NCI-H226 (cell line): ENCODE measurements at places on chromosomes 12 and 14.

DNA sequence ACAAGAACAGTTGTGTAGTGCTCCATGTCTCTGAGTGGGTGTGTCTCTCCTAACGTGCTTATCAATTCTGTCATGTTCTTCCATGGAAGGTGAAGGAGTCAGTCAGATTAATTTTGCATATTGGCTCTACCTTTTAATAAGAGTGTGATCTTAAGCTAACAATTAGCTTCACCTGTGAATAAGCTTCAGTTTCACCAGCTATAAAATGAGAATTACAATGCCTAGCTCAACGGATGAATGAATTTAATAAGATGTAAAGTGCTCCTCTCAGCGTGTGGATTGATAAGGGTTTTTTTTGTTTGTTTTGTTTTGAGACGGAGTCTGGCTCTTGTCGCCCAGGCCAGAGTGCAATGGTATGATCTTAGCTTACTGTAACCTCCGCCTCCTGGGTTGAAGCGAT lies 32.7 kb downstream of the CCDC175 start:
- no peak for DNase-seq

DNA sequence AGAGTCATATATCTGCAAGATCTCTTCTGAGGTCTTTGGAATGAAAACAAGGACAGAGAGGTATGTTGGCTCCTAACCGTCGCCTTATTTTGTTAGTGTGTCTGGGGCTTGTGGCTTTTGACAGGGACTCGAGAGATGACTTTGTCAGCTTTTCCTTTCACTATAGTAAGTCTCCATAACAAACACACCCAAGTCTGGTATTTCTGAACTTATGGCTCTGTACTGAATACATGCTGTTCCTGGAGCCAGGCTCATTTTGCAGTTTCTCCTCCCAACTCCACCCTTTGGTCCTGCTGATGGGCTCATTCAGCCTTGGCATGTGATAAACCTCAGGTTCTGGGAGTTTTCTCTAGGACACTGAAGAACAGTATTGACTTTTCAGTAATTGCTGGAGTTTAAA lies 27.7 kb upstream of the TMED10 start:
- no peak for DNase-seq

- no peak for DNase-seq
Measured at GRCh38 chr12:106584104-106585064, 1.6 kb downstream of the RFX4 start.

- DNase-seq: peak; percentile 49
Measured at GRCh38 chr14:53955671-53956426, 776 bp downstream of the BMP4 start.

DNA sequence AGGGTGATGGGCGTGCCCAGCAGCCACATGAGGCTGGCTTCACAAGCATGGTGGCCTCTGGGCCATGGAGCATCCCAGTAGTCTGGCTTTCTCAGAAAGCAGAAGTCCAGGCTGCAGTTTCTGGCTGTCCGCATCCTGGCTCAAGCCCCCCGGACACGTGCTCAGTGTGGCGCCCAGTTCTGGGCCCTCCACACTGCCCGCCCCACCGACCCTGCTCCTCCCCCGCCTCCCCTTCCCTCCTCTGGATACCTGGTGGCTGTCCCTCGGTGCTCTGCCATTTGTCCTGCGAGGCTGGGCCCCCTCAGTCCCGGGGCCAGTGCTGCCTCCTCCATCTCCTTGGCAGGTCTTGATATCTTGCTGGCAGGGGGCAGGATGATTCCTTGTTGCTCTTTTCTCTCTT lies 31.6 kb downstream of the LRCOL1 start:
- no peak for DNase-seq

DNA sequence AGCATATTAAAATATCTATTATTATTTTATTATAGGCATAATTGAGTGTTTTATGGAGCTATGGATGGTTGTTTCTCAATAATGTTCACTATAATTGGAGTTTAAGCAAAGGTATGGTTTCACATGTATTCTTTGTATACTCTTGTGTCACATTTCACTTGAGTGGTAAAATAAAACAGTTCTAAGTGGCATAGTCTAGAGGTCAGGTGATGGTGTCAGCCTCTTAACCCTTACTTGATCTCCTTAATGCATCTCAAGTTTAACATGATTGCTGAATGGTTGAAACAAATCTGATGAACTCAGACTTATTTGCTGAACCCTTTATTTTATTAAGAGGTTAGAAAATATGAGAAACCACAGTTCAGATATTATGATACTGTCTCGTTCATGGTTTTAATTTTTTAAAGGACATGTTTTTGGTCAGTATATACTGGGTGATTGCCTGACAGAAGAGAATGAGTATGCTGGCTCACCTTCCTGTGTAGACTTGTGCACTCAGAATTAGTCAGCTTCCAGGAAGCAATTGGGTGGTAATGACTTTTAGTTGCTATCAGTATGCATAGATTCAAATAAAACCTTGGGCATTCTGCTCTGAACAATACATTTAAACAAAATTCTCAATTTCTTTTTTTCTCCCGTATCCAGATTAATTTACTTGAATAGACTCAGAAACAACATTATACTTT lies 464.6 kb downstream of the PCNX1 start:
- DNase-seq: peak; percentile 59

DNA sequence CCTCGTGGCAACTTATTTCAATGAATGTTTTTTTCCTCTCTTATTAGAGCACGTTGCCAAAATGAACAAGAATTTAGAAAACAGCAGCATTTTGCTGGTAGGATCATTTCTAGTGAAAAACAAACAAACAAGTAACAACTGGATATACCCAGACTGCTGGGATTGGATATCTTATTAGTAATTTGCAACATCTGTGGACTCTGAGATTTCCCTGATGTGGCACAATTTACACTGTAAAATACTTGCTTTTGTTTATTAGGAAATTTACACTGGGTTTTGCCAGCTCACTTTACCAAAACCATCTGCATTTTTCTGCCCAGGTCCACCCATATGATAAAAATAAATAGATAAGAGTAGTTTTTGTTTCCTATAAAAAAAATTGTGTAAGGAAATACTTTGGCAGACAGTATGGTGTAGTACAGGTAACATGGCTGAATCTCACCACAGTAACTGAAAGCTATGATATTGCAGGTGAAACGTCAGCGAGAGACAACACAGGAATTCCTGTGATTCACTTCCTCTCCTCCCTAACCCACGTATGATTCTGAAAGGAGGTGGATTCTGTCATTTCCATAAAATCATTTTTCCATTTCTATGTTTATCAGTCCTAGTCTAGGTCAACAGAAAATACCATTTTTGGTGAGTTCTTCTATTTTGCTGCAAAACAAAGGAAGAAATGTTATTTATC lies 176.2 kb upstream of the NOVA1 start:
- peak; percentile 76 for DNase-seq

DNA sequence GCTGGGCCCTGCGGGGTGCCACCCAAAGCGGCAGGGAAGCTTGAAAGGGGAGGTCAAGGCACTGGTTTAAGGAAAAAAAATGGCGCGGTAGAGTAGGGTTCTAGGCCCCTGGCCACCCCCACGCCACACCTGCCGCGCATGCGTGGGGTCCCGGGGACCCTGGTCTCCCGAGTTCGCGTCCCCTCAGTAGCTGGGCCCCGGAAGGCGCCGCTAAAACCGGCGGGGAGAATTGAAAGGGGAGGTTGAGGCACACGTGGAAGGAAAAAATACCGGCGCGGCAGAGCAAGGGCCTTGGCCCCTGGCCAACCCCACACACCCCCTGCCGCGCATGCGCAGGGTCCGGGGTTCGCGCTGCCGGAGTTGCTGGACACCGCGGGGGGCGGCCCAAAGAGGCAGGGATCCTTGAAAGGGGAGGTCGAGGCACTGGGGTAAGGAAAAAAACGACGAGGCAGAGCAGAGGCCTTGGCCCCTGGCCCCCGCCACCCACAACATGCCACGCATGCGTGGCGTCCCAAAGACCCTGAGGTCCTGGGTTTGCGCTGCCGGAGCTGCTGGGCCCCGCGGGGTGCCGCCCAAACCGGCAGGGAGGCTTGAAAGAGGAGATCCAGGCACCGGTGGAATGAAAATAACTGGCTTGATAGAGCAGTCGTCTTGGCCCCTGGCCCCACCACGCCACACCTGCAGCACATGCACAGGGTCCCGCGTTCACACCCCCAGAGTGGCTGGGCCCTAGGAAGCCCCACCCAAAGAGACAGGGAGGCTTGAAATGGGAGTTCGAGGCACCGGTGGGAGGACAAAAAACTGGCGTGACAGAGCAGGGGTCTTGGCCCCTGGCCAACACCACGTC lies 314.5 kb downstream of the ALG10 start:
- no peak for DNase-seq

DNA sequence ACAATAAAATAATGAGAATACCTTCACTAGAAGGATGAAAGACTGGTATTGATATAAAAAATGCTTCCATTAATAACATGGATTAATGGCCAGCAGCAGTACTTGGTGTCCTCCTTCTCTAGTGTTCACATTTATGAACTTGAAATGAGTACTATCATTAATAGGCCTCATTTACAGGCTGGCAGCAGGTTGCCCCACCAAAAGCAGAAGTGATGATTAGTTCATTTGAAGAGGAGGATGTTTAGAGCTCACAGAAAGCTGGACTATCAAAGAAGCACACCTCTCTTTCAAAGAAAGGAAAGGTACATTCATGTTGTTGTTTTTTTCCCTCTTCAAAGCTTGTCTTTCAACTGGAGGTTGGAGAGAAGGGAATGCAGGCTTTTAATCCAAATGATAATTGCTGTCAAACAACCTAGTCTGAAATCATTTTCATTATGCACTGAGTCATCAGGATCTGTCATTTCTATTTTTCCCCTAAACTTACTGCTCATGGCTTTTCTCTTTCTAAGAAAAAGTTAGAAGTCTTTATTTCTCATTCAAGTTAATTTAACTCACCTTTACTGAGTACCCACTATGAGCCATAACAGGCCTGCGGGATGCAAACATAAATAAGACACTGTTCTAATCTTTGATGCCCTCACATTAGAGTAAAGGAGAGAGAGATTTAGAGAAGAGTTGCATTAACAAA lies 157.9 kb upstream of the GRIP1 start:
- DNase-seq: no peak

DNA sequence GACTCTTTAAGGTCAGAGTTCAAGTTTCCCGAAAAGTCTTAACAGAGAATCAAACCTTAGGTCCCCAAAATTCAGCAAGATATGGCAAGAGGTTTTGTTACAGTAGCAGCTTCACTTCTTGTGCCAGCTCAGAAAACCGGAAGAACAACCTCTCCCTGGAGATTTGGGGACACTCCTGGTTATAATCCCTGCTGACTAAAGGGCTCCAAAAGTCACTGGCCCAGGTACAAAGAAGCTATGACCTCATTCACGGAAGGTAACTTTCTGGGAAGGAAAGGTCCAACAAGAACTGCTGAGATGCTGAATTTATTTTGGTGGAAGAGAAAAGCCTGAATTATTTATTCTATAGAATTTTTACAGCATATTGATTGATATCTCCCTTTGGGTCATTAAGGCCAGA lies 55.6 kb upstream of the DIO2 start:
- DNase-seq: no peak

DNA sequence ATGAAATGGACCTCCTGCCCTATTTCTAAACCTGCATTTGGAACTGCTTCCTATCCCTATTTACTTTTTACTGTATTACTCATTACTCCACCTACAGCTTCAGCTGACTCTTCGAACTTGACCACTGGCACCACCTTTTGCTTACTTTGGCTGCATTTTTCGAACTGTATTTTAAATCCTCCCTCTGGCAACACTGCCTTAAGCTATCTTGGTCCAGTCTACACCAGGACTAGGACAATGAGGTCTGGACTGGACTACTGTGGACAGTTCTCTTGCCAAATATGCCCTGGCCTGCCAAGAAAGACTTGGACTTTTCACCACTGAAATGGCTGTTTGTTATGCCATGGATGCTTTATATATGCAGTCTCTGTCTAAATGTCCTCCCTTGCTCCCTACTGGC lies 328.1 kb downstream of the BTG1 start:
- no peak for DNase-seq

GRCh38 chr12:3107071-3107583 lies 29.9 kb downstream of the TSPAN9 start:
- DNase-seq: peak; percentile 46

DNA sequence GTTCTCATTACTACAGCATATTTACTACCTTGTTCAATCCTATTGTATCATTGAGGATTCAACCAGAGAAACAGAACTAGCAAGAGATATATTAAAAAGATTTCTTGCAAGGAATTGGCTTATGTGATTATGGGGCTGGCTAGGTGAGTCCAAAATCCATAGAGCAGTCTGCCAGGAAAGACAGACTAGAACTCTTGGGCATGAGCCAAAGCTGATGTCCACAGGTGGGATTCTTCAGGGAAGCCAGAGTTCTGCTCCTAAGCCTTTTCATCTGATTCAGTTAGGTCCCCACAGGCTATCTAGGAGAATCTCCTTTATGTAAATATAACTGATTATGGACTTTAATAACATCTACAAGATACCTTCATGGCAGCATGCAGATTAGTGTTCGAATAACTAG lies 26.0 kb downstream of the PELI2 start:
- DNase-seq: no peak

- DNase-seq: no peak
Measured at GRCh38 chr12:101908395-101908794, 31.0 kb downstream of the DRAM1 start.

GRCh38 chr12:96422192-96422591 lies 22.0 kb upstream of the CDK17 start:
- DNase-seq: no peak
